ENCODE measurements at places on chromosomes 7 and 10.
A peak's percentile ranks its signal among the peaks of the same experiment; 100 is the strongest.

DNA sequence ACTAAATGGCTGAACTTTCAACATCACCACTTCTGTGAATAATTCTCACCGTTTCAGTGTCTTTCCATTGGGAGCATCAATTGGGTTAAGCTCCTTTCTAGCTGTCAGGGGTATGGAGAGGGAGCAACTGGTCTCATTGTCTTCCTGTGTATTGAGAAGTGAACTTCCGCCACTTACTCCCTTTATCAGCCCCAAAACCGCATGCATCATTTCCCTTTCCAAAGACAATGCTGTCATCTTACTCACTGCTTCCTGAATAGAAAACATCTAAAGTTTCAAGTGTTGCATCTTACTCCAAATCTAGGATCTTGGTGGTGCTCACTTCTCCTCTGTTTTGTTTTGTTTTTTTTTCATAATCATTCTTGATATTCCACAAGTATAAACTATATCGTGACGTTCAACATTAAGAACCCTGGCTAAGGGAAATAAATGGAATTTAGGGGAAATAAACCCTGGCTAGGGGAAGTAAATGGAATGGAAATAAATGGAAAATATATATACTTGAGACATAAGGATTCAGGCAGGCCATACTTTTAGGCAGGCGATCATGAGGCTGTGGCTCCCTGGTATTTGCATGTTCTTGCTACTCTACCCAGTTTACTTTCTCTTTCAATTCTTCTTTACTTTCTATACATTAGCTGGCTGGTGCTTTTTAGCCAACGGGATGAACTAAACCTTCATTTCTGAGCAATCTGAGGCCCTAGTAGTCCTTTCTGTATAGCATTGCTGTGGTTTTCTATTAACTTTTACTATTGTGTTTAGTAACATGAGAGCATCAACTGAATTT lies 371.9 kb downstream of the BMPER start:
- no peak for DNase-seq

DNA sequence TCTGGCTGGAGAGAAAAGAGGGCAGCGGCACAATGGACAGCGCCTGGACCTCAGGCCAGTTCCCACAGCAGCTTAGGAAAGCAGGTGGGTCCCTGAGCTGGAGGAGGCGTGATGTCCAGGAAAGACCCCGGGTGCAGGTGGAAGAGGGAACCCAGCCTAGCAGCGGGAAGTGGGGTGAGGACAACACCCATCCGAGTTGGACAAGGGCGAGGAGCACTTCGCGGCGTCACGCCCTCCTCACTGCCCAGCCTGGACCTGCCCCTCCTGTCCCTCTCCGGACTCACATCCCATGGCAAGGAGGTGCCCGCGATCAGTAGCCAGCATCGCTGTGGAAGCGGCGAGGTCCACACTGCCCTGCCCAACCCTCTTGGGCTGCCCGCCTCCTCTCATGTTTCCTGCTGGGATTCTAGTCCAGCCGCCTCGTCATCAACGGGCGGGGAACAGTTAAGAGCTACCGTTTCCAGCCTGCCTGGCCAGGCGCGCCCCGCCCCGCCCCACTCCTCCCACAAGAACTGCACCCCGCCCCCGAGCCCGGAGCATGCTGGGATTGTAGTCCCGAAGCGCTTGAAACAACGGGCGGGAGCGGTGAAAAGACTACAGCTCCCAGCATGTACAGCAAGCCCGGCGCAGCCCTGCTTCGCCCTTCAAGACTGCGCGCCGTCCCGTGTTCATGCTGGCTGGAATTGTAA lies 930.6 kb upstream of the ZNF722 start:
- no peak for DNase-seq

GRCh38 chr7:116591202-116592040 lies 66.6 kb downstream of the CAV1 start:
- peak; percentile 76 for DNase-seq

DNA sequence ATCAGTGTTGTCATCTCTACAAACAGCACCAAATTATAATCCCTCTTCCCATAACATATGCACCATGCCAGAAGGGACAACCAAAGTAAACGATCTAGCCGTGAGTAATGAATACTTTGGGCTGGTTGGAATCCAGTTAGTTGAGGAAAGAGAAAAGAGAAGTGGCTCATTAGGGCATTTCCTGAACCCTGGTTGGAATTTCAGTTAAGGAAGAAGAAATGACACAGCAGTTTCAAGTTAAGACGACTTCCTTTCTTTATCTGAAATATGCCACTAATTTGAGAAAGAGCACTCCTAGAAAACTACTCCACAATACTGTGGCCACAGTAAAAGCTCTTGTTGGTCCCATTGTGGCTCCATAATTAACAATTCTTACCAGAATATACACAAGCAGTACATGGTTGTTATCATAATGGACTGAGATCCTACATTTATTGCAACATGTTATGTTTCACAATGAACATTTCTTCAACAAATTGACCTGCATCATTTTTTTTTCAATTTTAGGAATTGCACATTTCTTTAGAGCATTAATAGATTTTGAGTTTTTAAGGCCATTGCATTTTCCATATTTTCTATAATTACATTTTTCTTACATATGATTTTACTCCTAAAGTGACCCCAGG lies at the start of gene TFEC:
TSS of gene TFEC (minus strand) at position 113 of the 626 bp plus-strand sequence. CDS start 46,322 bp downstream, outside the sequence.
- no peak for DNase-seq

GRCh38 chr7:42483886-42484285 lies 246.9 kb upstream of the GLI3 start:
- no peak for DNase-seq

DNA sequence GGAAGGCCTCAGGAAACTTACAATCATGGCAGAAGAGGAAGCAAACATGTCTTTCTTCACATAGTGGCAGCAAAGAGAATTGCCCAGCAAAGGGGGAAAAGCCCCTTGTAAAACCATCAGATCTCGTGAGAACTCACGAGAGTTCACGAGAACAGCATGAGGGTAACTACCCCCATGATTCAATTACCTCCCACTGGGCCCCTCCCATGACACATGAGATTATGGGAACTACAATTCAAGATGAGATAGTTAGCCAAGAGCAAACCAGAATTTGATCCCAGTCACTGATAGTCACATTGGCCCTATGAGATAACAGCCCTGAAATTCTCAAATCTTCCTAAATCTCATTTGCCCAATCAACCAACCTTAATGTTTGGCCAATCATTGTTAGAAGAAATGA lies 18.2 kb upstream of the ITPRID1 start:
- no peak for DNase-seq

- peak; percentile 69 for DNase-seq
Observed at GRCh38 chr10:109956454-109957091, 33.3 kb upstream of the XPNPEP1 start.
